ENCODE measurements at places on chromosomes 12 and 14.

DNA sequence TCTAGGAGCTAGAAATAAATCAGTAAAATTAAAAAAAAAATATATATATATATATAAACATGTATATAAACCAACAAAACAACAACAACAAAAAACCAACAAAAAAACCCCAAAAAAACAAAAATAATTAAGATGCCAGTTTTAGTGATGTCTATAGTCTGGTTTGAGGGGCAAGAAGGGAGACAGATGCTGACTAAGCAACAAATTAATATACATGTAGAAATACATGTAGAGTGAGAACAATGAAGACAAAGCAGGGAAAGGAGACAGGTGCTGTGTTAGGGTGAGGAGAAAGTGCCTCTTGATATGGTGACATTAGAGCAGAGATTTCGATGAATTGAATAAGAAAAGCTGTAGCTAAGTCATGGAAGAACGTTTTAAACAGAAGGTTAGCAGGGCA is 477.9 kb downstream of the APAF1 start:
- DNase-seq = no peak

DNA sequence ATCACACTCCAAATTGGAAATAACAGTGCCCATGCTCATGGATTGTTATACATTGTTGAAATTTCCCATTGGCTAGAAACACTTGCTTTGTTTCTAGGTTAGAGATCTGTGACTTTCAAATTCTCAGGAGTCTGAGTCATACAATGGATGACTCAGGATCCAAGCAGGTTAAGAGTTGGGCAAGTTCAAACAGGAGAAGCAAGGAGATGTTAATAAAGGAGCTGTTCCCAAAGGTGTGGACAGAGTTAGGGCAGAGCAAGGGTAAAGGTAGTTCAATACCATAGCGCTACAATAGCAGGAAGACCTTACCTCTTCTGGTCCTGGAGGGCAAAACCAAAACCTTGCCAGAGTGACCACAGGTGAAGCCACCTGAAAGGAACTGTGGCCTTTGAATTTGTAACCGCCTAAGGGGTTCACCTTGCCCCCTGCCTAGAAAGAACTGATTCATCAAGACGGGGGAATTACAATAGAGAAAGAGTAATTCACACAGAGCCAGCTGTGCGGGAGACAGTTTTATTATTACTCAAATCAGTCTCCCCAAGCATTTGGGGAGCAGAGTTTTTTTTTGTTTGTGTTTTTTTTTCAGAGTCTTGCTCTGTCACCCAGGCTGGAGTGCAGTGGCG is 4.2 kb upstream of the AMN1 start:
- no peak for DNase-seq

DNA sequence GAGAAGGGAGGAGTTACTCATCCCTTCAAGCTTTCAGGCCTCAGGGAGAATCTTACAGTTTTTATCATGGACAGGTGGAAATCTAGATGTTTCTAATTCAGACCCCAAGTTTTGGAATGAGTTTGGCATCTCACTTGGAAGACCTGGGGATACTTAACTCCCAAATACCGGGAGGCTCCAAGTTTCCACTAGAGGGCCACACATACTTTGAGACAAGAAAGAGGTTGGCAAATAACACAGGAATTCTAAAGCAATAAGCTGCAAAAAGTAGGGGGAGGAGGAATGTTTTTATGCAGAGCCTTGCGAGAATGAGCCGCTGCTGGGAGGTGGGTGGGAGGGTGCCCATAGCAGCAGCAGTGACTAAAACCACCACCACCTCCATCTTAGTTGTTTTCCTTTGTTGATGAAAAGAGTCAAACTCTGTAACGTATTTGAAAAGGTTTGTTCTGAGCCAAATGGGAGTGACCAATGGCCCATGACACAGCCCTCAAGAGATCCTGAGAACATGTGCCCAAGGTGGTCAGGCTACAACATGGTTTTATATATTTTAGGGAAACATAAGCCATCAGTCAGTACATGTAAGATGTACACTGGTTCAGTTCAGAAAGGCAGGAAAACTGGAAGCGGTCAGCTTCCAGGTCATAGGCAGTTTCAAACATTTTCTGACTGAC is 34.2 kb upstream of the RNASE1 start:
- DNase-seq = no peak

DNA sequence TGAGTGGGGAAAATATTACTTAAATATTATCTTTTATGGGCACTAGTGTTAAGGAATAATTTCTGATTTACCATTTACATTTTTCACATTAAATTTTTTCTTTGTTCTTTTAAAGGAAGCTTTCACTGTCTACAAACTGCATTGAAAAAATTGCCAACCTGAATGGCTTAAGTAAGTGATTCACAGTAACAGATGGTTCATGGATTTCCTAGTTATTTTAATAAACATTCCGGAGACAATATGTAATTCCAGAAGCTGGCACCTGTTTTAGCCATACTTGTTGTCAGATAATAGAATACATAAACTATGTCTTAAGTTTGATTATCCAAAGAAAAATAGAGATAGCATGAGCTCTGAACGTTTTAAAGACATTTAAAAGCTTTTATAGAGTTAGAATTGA is 17.1 kb downstream of the DNAL1 start:
- DNase-seq = no peak
